Chondrocyte (in vitro differentiated cells): ENCODE measurements at places on chromosomes 4 and X.

DNA sequence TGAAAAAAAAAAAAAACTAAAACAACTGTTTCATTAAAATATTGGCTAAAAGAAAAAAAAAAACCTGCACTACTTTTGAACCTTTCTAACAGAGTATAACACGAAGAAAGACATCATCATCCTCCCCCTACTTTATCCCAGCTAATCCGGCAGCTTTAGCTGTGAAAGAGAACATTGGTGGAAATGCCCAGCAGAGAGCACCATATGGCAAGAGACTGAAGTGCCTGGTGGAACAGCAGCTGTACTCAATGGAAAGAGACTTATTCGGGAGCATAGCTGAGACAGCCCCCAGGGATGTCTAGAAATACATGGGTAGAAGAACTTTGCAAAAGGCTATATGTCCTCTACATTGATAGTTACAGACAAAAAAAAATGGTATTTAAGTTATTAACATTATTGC lies 30.3 kb downstream of the STPG2 start:
- DNase-seq, result no peak

DNA sequence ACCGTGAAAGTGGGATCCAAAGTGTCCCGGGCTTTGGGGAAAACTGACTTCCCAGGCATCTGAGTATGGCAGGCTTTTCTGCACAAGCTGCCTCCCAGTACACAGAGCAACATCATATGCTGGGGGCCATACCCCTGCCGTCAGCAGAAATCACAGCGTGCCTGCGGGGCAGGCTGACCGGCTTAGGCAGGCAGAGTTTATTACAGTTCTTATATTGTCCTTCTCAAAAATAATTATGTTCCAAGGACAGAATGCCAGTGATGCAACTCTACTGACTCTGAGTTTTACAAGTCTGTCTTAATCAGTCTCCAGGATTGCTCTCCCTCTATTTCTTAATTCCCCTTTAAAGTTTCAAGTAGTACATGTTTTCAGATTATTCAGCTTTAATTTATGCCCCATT lies 37.0 kb downstream of the IL21 start:
- DNase-seq, result no peak

DNA sequence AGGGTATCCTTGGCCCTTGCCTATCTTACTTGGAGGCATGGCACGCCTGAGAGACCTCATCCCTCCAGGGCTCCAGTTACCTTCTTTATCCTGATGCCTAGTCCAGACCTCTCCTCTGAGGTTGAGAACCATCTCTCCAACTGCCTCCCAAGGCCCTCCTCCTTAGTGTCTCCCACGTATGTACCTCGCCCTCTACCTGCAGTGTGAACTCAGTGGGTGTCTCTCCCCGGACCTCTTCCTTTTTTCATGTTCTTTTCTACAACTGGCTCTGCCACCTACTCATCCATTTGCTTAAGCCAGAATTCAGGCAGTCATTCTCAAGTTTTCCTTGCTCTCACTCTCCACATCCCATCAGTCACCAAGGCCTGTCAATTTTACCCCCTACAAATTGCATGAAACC lies 16.6 kb downstream of the RPS4X start:
- DNase-seq, result no peak

GRCh38 chr4:106264331-106264728 lies 51.7 kb downstream of the TBCK start:
- no peak for DNase-seq

- DNase-seq, result no peak
Measured at GRCh38 chrX:131219271-131219670, 69.8 kb downstream of the IGSF1 start.

- DNase-seq, result no peak
Measured at GRCh38 chr4:145583191-145584055, 35.8 kb upstream of the MMAA start.
